Astrocyte of the cerebellum (primary cell): ENCODE measurements at places on chromosomes 11 and 22.

DNA sequence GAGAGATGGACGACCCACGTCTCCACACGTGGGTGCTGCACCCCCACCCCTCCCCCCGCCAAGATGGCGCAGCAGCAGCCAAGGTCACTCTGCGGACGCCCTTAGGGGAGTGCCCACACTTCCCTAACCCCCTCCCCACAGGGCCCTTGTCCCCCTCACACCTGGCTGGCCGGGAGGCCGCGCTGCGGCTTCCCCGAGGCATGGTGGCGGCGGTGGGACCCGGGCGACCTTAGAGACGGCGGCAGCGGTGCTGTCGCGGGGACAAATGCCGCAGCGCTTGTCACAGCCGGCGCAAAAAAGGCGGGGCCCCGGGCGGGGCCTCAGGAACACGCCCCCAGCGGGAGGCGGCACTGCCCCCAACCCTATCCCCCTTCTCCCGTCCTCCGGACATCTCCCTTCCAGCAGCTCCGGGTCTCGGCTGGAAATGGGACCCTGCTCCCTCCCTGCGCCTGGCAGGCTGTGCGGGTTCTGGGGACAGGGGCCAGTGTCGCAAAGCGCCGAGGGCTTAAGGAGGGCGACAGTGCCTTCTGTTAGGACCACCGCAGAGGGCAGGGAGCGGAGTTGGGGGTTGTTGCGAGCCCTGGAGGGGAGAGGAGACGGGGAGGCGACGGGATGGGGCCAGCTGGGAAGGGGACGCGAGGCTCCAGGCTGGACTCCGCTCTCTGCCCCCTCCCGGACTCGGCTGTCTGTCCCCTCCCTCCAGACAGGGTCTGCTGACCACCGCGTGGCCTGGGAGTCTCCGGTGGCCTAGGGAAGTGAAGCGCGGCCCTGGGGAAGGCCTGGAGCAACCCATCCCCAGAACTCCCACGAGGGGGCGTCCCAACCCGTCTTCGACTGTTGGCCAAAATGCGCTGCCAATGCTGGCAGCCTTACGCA is at the start of gene CHCHD10:
TSS of gene CHCHD10 (minus strand) at position 300 of the 876 bp plus-strand sequence. CDS start at position 202, 98 bp downstream.
- DNase-seq, result no peak

GRCh38 chr11:86818462-86819192 is 18.3 kb downstream of the PRSS23 start:
- peak; percentile 78 for DNase-seq

DNA sequence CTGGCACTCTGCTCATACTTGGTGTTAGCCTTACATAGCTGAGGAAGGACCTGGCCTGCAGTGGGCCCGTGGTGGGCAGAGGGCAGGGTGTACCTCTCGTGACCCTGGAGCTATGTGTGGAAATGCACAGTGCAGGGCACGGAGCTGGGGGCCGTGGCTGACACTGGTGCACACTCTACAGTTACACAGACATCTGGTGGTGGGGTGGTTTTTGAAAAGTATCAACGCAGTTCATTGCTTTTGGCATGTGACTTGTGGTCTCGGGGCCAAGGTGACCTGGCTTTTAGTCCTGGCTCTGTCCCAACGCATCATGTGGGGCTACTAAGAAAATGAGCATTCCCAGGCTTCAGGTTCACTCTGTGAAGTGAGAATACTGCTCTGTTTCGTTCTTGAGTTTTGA is 553.6 kb downstream of the NTM start:
- DNase-seq, result no peak

DNA sequence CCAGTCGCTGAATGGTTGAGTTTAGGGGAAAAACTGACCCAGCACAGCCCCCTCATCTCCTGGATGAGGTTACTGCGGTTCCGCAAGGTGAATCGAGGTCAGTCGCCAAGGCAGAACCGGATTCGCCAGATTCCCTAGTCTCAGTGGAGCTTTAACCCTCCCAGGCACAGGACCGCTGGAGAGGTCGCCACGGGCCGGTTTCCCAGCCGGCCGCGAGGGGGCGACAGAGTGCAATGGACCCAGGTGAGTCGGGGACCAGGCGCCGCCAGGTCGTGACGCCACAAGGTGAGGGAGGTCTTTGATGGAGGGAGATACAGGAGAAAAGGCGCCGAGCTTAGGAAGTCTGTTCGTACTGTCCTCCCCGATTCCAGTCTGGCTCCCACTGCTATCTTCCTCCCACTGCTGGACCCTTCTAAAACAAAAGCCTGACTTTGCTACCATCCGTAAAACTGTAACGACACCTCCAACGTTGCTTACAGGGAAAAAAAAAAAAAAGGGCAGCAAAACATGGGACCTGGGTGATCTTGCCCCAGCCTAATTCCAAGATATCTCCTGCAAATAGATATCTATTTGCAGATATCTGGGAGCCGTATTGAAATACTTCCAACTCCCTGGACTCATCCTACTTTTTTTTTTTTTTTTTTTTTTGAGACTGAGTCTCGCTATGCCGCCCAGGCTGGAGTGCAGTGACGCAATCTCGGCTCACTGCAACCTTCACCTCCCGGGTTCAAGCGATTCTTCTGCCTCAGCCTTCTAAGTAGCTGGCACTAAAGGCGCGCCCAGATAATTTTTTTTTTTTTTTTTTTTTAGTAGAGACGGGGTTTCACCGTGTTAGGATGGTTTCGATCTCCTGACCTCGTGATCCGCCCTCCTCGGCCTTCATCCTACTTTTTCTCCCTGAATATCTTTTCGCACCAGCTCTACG is 1.4 kb upstream of the GGA1 start:
- no peak for DNase-seq

GRCh38 chr11:71425409-71425808 is 22.8 kb downstream of the DHCR7 start:
- no peak for DNase-seq

DNA sequence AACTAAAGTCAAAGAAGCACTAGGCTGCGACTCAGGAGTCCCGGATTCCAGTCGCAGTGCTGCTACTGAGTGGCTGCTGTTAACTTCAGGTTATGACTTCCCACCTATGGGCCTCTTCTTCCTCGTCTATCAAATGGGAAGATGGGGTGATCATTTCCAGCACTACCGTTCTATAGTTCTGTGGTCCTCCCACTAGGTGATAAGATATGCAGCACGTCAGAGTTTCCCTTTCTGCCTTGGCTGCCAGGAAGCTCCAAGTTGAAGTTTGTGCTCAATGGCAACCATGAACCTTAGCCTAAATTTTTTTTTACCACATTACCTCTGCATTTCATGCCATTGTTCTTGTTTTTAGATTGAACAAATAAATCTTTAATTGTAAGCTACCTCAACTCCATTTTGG is 38.7 kb downstream of the ALX4 start:
- no peak for DNase-seq

GRCh38 chr22:48177631-48178030 is 1415.2 kb downstream of the TBC1D22A start:
- DNase-seq, result no peak

- DNase-seq, result no peak
Measured at GRCh38 chr11:120863359-120863758, 160.5 kb upstream of the TBCEL start.

DNA sequence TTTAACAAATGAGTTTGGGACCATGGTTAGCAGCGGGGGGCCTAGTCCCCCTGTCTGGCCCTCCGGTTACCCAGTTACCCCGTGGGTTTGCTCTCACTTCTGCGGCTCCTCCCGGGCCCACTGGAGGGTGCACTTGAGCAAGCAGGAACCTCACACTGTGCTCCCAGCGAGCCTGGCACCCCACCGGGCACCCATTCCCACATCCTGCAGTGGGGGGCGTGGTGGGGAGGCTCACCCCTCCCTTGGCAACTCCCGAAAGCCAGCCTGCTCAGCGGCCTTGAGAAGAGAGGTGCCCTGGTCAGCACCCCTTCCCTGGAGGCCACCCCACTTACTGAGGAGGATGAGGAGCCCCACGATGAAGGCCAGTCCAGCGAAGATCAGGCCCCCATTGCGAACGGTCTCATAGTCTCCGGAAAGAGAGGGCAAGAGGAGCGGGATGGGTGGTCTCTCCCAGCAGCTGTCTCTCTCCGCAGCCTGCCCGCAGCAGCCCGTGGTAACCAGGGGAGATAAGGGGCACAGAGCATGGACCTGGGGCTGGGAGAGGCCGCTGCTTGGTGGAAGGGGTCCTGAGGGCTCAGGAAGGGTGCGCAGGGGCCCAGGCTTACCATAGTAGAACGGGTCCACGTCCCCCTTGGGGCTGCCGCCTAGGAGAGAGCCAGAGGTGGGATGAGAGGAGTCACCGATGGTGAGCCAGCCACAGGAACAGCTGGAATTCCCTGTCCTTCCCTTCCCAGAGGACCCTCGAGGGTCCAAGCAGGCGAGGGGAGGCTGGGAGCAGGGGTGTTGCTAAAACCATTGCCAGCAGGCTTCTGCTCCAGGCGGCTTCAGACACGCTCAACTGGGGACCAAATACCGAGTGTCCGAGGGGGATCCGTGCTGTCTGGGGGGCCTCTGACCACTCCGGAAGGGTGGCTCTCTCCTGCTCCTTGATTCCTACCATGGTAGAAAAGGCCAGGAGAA is 2.2 kb downstream of the FXYD2 start:
- no peak for DNase-seq

- DNase-seq, result no peak
Measured at GRCh38 chr11:125175896-125176575, 11.5 kb downstream of the PKNOX2 start.

DNA sequence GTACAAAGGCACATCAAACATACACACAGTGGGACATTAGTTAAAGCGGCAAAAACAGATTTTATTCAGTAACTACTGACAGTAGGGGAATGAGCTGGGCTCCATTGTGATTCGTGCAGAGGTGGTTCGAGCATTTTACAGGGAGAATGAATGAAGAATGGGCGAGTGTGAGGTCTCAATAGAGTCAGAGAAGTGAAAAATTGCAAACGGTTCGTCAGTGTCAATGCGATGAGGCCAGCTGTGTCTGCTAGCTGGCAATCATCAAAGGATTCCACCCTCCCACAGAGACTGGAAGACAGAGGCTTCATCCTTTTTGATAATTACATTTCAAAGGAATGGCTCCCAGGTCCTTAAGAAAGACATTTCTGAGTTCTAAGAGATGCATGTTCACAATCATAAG is 17.4 kb downstream of the OR4D9 start:
- DNase-seq, result no peak

DNA sequence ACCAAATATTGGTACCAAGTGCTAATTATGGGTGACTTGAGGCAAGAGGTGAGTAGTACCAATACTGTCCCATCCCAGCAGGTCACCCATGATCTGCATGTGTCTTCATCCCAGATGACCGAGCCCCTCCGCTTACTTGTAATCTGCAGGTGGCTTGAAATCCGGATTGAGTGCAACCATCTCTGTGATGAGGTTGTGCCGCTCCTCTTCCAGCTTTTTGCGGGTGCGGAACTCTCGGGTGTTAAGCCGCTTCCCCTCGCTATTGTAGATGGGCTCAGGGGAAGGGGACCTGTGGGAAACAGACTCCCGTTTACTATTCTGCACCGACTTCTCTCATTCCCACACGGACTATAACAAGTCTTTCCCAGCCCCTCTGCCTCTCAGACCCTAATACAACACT is 8.2 kb downstream of the SF1 start:
- no peak for DNase-seq

GRCh38 chr22:48372390-48372789 is 1455.3 kb downstream of the BRD1 start:
- DNase-seq, result no peak

GRCh38 chr22:48957987-48958321 is 869.7 kb downstream of the BRD1 start:
- no peak for DNase-seq

GRCh38 chr22:46714550-46714949 is 23.5 kb downstream of the CERK start:
- DNase-seq, result no peak

DNA sequence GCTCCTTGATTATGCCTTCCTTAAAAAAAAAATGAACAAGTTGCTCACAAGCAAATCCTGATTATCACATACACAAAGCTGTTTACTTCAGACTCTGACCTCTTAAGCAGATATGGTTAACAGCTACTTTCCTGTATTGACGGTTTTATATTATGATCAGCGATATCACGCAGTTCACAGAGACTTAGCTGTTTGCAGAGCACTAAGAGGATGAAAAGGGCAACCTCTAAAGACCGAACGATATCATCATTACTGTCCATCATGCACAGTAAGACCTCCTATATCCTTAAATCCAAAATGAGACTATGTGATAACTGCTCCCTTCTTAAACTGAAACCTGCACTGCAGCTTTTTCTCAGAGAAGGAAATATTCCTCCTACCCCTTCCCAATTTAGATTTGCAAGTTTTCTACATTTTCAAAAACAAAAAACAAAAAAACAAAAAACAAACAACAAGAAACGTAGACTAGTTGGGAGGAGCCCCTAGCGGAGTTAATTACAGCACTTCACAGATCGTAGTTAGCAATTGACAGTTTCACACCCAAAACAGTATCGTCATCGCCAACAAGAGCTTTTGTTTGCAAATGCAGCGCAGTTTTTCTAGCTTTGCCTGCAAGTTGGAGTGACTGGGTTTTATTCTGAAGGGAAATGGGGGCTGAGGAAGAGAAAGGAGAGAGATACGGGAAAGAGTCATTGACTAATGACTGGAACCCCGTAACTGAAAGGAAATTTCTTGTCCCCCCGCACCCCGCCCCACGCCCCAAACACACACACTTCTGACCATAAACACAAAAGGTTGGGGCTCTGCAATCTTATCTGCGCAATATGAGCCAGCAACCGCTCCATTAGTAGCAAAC is 1.2 kb downstream of the DDX6 start:
- no peak for DNase-seq

DNA sequence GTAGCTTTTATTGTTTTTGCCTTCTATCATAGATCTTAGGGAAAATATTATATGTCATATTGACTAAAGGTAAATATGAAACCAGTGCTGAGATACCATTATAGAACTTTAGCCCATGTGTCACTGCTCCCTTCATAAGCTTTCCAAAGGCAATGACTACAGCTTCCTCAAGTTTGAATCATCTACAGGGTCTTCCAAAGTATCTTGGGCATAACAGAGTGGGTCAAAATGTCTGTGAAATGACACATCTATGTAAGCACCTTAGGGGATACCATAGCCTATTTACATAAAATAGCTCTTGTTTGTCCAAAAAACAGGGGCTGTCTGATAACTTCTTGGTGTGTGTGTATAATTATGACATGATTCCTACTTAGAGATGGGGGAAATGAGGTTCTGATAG is 52.5 kb downstream of the RELT start:
- DNase-seq, result no peak

- DNase-seq, result no peak
Measured at GRCh38 chr11:133892126-133892525, 46.8 kb upstream of the SPATA19 start.
